ENCODE measurements at places on chromosomes 5 and 9. TPM values are rescaled to one million over a fixed set of nuclear protein-coding genes. Genes with fewer than 3 reads are reported as not detected.
A peak's percentile ranks its signal among the peaks of the same experiment; 100 is the strongest.

DNA sequence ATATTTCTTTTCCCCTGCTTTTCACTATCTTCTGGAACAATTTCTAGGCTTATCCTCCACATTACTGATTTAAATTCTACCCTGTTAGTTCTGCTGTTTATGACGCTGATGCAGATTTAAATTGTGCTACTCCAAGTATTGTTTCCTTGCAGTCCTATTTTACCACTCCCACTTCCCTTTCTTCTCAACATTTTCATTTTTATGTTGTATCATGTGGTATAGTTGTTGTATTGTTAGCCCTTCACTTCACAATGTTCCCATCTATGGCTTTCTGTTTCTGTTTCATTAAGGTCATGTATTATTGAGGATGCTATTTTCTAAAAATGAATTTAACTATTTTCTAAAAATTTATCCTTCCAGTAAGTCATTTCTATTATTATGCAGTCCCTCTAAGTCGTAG lies 254.4 kb downstream of the NDUFS4 start:
- no peak for DNase-seq

DNA sequence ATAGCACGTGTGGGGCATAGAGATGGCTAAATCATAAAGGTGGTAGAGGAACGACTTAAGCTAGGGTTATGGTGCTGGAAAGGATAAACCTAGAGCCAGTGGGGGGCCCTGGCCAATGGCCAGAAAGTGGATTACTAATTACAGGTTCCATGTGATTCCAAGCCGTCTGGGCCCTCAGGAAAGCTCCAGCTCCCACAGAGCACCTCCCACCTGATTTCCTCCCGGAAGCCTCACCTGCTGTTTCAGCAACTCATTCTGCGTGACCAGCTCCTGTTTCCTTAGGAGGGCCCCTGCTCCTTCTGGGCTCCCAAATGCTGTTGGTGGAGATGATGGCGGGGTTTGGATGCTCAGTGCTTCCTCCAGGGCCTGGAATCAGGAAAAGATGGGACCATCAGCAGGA lies 16.2 kb downstream of the GPX3 start:
- DNase-seq = no peak

GRCh38 chr5:72855821-72856220 lies 39.4 kb downstream of the TNPO1 start:
- DNase-seq = no peak

DNA sequence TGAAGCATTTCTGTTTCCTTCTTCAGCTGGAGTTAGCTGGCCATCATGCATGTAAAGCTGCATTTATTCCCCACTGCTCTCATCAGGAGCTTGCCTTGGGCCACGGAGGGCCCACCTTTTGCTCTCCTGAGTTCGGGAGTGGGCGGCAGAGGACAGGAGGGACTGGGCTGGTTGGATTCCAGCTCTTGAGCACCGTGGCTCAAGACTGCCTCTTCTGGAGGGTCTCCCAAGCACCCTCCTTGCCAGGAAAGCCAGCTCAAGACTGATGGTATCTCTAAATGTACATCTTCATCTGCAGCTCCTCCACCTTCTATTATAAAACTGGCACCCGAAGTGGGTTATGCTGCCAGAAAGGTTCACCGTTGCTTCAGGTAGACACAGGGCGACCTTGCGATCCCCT lies 399.6 kb upstream of the IRX1 start:
- DNase-seq = no peak

Gene SGCD
- total RNA-seq = not detected

GRCh38 chr5:88888848-88889188 lies 5.8 kb upstream of the MEF2C start:
- DNase-seq = no peak

- no peak for DNase-seq
Observed at GRCh38 chr5:146641941-146642340, 126.0 kb upstream of the GPR151 start.

Gene CDH9
- total RNA-seq = not detected

DNA sequence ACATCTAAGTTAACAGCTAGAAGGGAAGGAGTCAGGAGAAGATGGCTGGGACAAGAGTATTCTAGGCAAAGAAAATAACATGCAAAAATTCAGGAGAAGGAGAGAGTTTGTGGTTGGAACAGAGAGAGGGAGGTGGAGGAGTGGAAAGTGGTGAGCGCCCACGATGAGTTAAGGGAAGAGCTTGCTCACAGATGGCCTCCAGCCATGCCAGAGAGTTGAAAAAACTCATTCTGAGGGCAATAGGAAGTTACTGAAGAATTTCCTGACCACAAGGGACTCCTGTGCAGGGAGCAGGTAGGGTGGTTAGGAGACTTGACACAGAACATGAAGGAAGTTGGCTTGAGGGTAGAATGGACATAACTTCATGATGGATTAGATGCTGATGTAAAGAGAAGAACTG lies 159.7 kb downstream of the DOCK2 start:
- no peak for DNase-seq

DNA sequence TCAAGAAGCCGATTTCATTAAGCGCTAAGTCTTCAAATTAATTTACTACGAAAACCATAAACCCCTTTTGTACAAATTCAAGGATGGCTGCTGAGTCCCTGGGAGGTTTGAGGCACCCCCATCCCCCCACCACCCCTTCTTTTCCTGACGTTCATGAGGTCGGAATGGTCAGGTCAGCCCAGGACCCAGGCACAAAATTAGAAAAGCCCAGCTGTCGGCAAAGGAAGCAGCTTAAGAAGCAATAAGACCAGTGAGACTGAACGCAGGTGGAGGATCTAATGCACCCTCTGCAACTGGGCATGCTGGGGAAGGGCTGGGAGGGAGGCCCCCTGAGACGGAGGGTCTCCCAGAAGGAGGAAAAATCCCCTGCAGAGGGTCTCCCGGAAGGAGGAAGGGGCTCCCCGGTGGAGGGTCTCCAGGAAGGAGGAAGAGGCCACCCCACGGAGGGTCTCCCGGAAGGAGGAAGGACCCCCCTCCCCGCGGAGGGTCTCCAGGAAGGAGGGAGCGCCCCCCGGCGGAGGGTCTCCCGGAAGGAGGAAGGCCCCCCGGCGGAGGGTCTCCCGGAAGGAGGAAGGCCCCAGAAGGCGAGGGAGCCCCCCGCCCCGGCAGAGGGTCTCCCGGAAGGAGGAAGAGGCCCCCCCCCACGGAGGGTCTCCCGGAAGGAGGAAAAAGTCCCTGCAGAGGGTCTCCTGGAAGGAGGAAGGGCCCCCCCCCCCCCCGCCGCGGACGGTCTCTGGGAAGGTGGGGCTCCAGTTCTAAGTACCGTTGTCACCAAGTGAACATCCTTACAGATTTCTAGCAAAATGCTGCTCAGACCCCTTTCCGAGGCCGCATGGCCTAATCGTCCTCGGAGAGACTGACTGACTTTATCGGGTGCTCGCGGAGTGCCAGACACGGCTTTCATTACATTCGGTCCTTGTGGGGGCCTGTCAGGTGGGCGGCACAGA lies 74.4 kb upstream of the FCN1 start:
- DNase-seq = no peak

Gene PCDHA7
- total RNA-seq = not detected

- DNase-seq = no peak
Observed at GRCh38 chr9:70439991-70440706, 25.7 kb upstream of the KLF9 start.

Gene PDCD1LG2
- total RNA-seq = 1.1 TPM

Gene TAL2
- total RNA-seq = not detected

Gene IFNA2
- total RNA-seq = not detected

DNA sequence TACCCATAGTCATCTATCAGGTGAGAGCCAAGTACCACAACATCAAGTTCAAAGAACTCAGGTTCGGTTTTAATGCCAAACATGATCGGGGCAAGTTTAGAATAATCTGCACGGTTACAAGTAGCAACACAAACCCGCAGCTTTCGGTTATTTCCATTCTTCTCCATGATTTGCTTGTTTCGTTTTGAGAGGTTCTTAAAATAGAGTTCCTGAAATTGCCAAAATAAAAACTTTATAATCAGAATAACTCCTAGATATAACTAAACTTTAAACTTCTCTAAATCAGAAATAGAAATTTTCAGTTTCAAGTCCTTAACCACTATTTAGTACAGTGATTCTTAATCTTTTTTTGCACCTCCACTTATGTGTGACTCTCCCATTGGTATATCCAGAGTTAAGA lies 9.1 kb downstream of the GNE start:
- no peak for DNase-seq

DNA sequence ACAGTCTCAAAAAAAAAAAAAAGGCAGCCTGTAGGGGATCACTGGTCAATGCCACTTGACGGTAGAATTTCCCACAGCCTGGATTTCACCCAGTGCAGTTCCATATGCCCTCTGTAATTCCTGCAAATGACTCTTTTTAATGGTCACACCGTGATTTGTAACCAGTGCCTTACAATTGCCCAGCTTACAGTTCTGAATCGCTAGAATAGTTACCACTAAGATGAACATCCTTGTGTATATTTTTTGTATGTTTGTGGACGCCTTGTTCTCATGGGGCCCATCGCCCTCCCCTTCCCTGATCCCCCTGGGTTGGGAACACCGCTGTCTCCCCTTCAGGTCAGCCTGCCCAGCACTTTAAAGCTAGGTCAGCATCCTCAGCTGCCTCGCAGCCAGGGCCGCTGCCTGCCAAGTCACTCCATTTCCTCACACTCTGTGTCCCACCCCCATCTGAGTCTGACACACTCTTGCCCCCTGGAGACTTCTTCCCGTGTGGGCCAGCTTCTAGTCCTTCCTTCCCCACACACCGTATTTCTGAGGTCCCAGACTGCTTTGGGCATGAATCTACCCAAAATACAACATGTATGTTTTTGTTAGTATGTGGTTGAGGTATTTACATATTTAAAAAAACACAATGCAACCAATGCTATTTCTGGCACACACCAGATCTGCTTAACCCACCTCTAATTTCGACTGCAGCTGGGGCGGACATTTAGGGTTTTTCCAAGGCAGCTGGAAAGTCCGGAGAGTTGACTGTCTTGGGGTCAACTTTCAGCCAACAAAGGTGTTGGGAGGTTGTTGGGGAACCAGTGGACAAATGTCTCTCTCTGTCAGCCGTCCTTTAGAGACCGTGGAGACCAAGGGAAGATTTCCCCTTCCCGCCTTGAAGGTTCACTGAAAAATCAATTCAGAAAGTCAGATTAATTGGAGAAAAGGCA lies 120.5 kb upstream of the NEK6 start:
- no peak for DNase-seq

Gene KIF4B
- not detected for total RNA-seq

- no peak for DNase-seq
Observed at GRCh38 chr5:68450245-68450852, 234.8 kb downstream of the PIK3R1 start.

Gene SLC27A6
- total RNA-seq = not detected

Gene ZDHHC11
- total RNA-seq = 18.3 TPM

GRCh38 chr5:27708534-27708933 lies 670.1 kb upstream of the CDH9 start:
- no peak for DNase-seq

DNA sequence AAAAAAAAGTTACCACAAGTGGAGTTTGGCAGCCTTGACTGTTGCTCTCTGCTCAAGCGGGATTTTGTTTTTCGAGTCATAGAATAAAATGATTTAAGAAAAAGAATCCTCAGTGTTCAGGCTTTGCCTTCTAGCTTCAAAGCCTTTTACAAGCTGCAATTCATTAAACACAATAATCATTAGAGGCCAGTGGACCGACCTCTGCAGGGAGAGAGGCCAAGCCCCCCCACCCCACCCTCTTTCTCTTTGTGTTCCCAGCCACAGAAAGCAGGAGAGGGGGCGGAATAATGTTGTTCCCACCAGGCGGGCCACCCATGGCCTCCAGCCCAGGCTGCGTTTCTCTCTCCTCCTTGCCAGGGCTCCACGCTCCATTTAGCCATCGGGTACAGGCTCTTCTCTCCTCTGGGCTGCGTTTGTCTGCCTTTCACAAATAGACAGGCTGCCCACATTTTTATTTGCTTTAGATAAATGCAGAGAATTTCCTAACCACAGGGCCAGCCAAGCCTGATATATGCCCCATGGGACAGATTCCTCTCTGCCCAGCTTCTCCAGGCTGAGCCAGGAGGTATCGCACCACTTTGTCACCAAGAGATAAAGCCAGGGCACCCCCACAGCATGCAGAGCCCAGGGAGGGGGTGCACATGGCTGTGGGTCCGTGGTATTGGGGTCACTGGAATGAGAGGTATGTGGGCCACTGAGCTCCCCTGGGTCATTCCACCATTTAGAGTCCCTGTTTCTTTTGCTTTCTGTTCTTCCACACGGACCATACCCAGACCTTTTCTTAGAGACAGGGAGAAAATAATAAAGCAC lies 318.8 kb downstream of the PIK3R1 start:
- no peak for DNase-seq

Gene IL33
- not detected for total RNA-seq

Gene CDH10
- not detected for total RNA-seq

GRCh38 chr9:93064392-93065134 lies 6.1 kb downstream of the SUSD3 start:
- peak; percentile 99 for DNase-seq

DNA sequence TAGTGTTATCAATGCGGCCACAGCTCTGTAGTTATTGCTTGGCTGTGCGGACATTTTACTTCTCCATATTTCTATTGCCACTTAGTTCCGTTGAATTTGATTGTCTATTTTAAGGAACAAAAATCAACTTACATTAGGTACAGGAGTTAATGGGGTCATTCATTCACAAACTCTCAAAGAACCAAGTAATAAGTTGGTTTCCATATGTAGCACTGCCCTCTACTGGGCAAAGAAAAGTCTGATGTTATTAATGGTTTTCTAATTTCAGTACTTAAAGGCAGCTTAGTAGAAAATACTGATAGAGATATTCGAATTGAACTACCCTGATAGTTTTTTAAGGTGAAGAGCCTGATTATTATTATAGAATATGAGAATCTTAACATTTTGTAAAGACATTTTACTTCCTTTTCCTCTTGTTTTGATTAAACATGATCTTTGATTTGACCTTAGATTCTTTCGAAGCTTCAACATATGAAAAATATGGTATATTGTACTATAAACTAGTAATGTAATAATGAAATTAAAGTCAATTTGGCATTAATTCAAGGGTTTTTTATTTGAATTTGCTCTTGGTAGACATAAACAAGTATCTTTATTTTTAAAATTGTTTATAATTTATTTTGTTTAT lies 119.5 kb upstream of the CTNND2 start:
- DNase-seq = peak; percentile 25

- peak; percentile 30 for DNase-seq
Observed at GRCh38 chr5:160685695-160686094, 166.3 kb downstream of the ATP10B start.

Gene CCDC107
- 31.2 TPM for total RNA-seq

Gene DMRTA1
- total RNA-seq = not detected

GRCh38 chr5:138018849-138019248 lies 14.0 kb downstream of the FAM13B start:
- DNase-seq = no peak

Gene TAF11L8
- total RNA-seq = not detected

DNA sequence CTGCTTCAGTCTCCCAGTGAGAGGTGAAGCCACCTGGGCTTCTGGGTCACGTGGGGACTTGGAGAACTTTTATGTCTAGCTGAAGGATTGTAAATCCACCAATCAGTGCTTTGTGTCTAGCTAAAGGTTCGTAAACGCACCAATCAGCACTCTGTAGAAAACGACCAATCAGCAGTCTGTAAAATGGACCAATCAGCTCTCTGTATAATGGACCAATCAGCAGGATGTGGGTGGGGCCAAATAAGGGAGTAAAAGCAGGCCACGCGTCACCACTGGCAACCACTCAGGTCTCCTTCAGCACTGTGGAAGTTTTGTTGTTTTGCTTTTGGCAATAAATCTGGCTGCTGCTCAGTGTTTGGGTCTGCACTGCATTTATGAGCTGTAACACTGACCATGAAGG lies 69.1 kb upstream of the NREP start:
- no peak for DNase-seq

All from CD4-positive, CD25-positive, alpha-beta regulatory T cell (primary cell).